ENCODE measurements at places on chromosomes 16 and 17.

DNA sequence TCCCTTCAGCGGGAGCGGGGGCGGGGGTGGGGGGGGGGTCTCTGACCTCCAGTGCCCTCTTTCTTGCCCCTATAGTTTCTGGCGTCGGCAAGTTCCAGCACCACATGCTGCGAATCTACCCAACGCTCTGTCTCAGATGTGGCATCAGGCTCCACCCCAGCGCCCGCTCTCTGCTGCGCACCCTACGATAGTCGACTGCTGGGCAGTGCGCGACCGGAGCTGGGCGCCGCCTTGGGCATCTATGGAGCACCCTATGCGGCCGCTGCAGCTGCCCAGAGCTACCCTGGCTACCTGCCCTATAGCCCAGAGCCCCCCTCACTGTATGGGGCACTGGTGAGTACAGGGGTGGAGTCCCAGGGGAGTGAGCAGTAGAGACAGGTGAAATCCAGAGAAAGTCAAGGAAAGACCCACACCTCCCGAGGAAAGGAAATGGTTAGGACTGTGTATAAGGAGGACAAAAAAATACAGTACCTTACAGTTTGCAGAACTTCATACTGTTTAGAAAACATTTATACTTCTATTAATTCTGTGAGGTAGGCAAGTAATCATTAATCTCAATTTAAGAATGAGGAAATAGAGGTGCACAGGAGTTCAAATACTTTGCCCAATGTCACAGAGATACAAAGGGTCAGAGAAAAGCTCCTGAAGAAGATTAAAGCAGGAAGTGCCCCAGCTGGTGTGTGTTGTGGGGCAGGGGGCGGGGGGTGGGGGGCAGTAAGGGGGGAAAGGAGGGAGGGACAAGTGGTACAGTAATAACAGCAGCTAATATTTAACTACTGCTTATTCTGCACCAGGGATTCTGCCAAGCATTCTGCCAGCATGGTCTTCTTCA lies 2.5 kb downstream of the IRX6 start:
- DNase-seq: no peak

DNA sequence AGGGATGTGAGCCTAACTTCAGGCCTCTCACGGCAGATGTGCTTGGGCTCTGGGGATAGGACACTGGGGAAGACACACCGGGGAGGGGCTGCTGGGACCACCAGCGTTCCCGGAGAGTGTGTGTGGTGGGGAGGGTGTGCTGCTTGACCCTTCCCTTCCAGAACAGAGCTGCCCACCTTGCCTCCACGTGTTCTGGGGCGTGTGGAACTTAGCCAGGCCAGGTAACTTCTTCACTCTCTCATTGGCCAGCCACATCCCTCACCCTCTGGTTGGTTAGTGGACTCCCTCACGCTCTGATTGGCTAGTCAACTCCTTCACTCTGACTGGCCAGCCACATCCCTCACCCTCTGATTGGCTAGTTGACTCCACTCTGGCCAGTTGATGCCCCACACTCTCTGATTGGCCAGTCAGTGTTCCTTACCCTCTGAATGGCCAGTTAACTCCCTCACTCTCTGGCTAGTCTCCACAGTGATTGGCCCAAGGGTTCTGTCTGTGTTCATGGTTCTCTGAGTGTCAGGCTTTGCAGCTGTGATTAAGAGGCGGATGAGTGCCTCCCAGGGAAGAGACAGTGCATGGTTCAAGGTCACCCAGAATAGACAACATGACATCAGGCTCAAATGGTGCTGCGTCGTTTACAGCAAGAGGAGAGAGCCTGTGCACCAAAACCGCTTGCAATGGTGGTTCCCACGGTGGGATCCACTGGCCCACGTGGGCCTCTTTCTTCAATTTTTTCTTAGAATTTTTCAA lies 10.0 kb downstream of the TMEM235 start:
- no peak for DNase-seq

GRCh38 chr16:90023078-90023447 lies 3.8 kb upstream of the DBNDD1 start:
- DNase-seq: no peak

- DNase-seq: no peak
Observed at GRCh38 chr17:56939869-56940484, 20.9 kb downstream of the COIL start.

DNA sequence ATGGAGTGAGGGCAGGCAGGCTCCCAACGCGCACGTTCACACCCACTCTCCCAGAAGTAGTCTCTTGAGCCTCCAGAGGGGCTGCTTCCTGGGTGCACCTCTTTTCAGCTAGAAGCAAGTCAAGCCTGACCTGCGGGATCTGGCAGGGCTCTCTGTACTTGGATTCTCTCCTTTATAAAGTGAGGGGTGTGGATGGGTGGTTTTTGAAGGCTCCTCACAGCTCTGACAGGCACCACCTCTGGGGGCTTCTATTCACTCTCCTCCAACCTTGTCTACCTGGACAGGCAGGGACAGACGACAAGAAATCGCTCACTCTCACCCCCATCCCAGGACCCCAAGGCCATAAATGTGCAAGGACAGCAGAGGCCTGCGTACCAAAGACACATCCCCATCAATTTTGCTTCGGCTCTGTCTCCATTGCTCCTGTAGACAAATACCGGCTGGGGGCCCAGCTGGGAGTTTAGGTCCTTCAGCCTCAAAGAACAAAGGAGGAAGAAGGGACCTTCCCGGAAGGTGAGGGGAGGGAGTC lies 814 bp upstream of the DYNLL2 start:
- DNase-seq: no peak

- DNase-seq: no peak
Observed at GRCh38 chr17:6392609-6393350, 42.1 kb downstream of the AIPL1 start.

GRCh38 chr16:67548265-67549126 lies 13.8 kb upstream of the CTCF start:
- DNase-seq: no peak

- peak; percentile 65 for DNase-seq
Observed at GRCh38 chr17:19000531-19001325, 3.8 kb downstream of the FAM83G start.

DNA sequence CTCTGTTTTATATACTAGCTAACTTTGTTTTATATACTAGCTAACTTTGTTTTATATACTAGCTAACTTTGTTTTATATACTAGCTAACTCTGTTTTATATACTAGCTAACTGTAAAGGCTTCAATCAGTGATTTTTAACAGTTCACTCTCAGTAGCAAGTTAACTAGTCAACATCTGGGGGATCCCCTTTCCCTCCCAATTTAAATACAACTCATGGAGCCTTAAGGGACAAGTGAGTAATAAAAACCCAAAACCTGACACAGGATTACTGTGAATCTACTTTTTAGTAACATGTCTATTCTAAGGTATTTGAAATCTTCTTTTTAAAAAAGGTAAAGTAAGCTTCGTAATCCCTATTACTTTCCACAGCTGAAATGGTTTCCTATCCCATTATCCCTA lies 32.2 kb downstream of the FAM222B start:
- no peak for DNase-seq

DNA sequence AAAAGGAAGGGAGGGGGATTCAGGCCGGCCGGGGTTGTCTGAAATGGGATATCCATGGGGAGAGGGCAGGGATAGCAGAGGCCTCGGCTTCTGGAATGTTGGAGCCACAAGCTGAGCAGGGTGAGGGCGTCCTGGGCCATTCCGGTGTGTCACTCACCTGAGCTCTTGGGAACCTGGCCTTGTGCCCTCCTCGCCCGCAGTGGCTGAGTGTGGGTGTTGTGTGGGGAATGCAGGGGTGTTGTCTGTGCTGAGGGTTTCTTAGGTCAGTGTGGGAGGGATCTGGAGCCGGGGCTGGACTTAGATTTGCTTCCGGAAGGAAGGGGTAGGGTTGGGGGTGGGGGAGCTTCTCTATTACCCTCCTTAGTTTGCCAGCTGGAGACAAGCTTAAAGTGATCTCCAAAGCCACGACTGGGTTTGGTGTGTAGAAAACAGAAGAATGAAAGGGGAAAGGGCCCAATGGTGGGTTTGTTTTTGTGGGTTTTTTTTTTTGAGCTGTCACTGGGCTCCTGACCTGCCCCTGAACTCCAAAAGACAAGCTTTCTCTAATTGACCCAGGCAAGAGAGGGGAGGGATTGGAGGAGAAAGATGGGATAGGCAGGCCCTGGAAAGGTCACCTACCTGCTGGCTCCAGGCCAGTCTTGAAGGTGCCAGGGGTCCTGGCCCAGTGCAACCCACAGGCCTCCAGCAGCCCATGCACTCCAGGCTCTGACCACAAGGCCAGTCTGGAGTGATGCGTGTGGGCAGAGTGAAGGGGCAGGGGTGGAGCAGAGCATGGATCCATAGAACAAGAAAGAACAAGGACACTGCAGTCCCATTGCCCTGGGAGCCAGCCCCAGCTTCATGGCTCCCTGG lies at the start of gene SULT1A2:
SULT1A2 (minus strand) TSS at position 211 of the 852 bp plus-strand sequence. CDS start 1,120 bp downstream, outside the sequence.
- DNase-seq: no peak
